ENCODE measurements at places on chromosomes 6 and 20.

DNA sequence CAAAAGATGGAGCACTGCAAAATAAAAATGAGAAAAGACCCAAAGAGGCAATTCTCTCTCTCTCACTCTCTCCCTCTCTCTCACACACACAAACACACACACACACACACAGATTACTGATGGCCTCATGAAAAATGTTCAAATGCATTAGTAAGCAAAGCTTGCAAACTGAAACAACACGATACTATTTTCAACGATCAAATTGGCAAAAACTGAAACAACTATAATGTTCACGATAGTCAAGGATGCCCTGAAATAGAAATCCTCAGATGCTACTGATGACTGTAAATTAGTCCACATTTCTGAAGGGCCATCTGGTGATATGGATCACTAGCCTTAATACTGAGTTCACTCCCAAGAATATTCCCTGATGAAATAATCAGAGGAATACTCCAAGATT lies 100.8 kb downstream of the TRERF1 start:
- DNase-seq = no peak

- DNase-seq = no peak
These were observed 450.9 kb downstream of the GJA1 start for GRCh38 chr6:121886223-121886830.

GRCh38 chr6:32393665-32394420 lies 13.1 kb downstream of the BTNL2 start:
- no peak for DNase-seq

- DNase-seq = no peak
These were observed 232.9 kb downstream of the SYNE1 start for GRCh38 chr6:152404086-152404857.

DNA sequence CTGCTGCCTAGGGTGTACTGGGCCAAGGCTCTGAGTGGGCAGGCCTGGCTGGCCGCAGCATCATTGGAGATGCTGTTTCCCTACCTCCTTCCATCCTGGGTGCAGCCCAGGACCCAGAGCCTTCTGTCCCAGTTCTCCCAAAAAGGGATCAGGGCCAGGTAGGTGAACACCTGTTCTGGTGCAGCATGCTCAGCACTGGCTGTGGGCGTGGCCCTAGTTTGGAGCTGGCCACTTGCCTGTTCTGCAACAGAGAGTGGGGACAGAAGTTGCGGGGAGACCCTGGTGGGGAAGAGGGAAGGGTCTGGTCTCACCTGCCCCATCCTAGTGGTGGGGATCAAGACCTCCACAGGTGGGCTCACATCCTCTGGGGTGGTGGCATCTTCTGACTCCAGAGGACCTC lies 1.4 kb upstream of the ARMC12 start:
- DNase-seq = no peak

DNA sequence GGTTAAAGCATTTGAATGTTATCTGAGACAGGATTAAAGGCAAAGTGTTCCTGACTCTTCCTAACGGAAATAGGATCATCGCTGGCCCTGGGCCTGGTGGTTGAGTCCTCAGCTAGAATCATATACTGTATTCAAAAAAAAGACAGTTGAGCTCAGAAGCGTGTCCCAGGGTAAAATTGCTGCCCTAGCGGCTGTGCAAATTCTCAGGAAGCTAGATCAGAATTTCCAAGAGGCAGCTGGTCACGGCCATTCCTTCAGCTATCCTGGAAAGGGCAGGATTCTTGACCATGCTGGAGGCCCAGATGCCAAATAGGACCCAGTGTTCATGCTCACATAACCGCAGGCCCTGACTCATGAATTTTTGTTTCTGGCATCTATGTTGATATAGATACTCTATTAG lies 67.4 kb downstream of the STMND1 start:
- DNase-seq = no peak

- no peak for DNase-seq
These were observed 54.2 kb downstream of the TFAP2C start for GRCh38 chr20:56683077-56683865.

DNA sequence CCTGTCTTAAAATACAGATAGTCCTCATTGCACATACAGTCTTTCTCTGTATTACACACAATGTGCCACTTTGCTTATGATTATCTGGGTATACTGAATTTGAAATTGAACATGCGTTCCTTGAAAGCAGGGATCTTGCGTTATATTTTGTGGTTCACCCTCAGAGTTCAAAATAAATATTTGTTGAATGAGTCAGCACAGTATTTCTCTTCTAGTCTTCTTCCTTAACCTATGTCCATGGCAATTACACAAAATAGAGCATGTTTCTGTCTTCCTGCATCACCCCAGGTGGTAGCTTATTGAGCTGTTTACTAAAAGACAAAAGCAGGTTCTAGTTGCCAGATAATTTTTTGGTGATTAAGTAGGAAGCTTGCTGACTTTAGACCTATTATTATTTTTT lies 272.9 kb upstream of the FERMT1 start:
- DNase-seq = no peak

GRCh38 chr6:43038727-43039126 lies 14.9 kb downstream of the CUL7 start:
- DNase-seq = no peak

- no peak for DNase-seq
These were observed 10.7 kb upstream of the TNFAIP3 start for GRCh38 chr6:137856138-137856898.

DNA sequence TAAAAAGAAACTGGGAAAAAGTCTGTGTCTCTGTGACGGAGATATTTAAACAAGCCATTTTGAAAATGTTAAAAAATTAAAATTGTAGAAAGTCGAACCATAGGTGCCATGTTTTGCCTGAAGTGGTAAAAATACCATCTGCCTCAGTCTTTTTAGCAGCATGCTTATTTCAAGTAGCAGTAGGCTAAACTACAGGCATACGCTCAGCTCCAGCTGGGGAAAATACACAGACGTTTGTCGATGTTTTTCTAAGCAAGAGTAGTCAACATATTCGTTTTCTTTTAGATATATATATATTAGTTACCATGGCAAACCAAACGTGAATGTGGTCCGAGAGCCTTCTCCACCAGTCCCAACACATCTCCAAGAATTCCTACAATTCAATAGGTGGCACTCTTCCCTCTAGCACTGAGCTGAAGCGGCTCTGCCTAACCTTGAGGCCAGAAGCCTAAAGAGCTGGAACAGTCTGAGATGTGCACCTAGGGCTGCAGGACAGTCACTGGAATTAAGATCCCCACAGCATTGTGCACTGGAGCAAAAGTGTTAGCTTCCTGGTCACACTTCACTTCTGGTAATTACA lies 70.2 kb upstream of the BEND3 start:
- peak; percentile 26 for DNase-seq

DNA sequence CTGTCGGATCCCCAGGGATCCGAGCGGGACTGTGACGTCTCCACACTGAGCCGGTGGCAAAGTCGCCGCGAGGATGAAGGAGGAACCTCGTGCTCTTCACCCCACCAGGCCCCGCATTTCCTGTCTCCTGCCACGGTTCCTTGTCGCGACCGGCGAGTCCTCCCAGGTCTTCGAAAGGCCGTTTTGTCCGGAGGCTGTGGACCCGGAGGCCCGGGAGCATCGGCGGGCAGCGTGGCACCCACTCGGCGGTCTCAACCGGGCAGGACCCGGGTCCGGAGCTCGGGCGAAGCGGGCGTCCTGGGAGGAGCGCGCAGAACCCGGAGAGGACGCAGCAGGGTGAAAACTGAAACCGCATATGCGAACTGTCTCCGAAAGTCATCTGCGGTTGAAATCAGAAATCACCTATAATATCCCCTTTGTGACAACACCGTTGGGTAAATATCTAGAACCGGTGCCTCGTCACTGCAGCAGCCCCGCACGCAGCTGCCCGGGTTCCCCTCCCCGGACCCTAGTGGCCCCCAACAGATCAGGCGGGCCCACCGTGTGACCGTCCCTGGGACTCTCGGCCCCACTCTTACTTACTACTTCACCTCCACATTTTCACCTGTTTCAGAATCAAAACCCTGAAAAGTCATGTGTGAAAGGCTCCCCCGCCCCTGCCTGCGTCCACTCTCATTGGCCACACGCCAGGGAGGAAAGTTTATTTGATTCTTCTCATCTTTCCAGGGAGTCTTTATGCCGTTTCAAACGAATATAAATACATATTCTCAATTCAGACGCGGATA lies 3.1 kb upstream of the ULBP2 start:
- no peak for DNase-seq

- no peak for DNase-seq
These were observed 52.2 kb upstream of the BTN3A2 start for GRCh38 chr6:26312501-26313397.

DNA sequence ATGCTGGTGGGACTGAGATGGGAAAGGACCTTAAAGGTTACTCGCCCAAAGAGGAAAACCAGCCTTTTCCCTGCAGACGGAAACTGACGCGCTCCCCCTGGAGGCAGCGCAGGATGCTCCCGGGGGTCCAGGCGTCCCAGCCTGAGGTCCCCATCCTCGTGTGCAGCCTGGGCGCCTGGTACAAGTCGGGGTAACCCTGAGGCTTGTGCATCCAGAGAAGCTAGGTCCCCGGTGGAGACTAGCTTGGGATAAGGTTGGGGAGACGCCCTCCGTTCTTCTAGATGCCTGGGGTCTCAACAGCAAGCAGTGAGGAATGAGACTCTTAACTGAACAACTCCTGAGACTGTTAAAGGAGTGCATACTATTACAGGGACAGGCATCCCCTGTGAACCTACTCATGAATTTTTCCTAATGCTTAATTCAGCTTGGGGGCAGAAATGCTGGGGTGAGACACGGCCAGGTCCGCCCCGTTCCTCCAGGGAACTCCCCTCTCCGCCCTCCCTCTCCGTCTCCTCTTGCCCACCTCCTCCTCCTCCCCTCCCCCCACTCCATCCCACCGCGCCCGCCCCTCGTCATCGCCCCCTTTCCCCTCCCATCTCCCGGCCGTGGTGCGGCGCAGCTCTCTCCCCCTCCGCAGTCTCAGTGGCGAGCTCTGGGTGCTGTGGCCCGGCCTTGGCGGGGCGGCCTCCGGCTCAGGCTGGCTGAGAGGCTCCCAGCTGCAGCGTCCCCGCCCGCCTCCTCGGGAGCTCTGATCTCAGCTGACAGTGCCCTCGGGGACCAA lies at the start of gene PRSS35:
PRSS35 (plus strand) TSS at position 634 of the 781 bp plus-strand sequence. CDS start 10,908 bp downstream, outside the sequence.
- peak; percentile 52 for DNase-seq

- DNase-seq = no peak
These were observed 215.0 kb downstream of the TBC1D7 start for GRCh38 chr6:13113376-13113775.

GRCh38 chr6:122622479-122622878 lies 12.3 kb downstream of the PKIB start:
- no peak for DNase-seq

- DNase-seq = no peak
These were observed 15.1 kb upstream of the BAK1 start for GRCh38 chr6:33595001-33595846.

- DNase-seq = no peak
These were observed 19.4 kb downstream of the SERPINB9 start for GRCh38 chr6:2883673-2884072.

DNA sequence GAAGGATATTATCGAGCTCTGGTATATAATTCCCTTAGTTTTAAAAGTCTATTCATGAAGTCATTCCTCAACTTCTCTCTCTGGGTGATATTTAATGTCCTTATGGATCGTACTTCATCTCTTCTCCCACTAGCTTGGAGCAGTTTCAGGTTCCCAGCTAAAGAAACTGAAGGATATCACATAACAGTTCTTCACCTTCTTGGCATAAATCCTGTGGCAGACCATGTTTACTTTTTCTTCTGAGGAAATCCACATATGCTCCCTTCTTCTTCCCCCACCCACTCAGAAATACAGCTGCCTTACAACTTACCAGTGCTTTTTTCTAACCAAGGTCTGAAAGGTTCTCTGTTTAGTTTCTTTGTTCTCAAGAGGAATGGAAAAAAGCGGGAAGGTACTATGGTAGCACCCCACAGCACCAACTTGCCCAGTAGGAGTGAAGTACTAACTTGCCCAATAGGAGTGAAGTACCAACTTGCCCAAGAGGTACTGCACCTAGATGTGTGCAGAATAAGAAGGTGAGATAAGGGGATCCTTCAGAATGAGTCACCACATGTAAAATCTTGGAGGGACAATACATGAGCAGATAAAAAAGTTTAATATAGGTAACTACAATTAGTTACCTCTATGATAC lies 53.1 kb downstream of the TSPYL4 start:
- DNase-seq = no peak

DNA sequence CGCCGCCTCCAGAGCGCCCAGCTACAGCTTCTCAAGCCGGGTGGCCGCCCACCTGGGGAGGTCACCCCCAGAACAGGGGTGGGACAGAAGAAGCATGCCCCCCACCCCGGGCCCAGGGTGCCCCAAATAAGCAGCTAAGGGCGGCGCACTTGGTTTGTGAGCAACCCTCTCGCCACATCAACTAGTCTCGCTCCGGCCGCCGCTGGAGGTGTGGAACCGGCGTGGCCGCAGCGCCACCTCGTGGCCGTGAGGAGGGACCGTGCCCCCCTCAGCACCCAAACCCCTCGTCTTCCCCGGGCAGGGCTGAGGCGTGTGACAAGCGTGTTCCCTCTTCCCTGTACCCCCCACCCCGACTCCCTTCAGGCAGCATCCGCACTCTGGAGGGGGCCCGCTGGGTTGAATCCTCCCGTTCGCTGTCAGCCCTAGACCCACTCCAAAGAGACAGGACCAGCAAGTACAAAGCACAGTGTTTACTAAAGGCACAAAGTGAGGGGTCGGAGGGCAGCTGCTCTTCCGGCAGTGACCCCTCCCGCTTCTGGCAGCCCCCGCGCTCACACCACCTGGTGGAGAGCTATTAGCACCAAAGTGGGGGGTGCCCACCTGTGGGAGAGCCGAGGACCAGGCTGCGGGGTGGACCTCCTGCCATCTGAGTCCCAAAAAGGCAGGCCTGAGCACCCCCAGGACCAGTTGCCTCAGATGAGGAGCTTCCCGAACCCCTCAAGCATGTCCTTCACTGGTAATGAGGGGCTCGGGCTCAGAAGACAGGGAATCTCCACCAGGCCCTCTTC lies 45.4 kb downstream of the MDFI start:
- DNase-seq = peak; percentile 85

DNA sequence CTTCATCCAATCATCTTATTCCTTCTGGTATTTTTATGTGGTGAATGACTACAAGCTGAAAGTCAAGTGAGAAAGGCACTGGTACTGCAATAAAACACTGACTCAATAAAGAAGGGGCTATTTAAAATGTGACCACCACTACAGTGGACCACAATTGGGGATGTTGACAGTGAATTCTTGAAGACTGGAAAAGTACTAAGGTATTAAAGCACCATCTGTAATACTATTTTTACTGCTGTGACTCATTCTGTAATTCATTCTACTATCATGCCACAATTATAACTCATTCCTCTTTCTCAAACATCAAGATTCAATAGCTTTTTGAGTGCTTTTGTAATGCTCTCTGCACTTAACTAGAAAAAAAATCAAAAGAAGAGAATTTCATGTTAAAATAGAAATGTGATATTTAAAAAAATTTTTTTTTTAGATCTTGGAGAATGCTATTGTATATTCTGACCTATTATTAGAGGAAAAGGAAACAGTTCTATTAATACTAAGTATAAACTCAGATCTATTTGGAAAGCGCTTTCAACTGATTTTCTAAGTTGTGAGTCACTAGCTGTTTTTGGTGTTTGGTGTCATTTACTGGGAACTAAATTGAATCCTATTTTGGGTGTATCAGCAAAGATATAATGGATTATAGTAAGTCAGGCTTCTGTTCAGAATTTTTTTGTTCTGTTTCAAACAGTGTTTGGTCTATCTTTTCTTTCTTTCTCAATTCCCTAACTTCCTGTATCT lies 104.7 kb upstream of the TMEM170B start:
- DNase-seq = no peak

- no peak for DNase-seq
These were observed 132.9 kb upstream of the QKI start for GRCh38 chr6:163281634-163282033.

- no peak for DNase-seq
These were observed 40.3 kb downstream of the RSPO4 start for GRCh38 chr20:961768-962167.
